ENCODE measurements at places on chromosomes 6 and 20.

GRCh38 chr6:129444683-129445082 lies 265.3 kb downstream of the ARHGAP18 start:
- DNase-seq: no peak

- DNase-seq: no peak
Measured at GRCh38 chr6:52728394-52728793, 34.9 kb downstream of the GSTA2 start.

GRCh38 chr20:53070706-53071392 lies 98.7 kb downstream of the TSHZ2 start:
- peak; percentile 34 for DNase-seq

- DNase-seq: peak; percentile 22
Measured at GRCh38 chr6:72704979-72705378, 83.1 kb downstream of the KCNQ5 start.

GRCh38 chr6:144588697-144589325 lies 303.7 kb downstream of the UTRN start:
- no peak for DNase-seq

DNA sequence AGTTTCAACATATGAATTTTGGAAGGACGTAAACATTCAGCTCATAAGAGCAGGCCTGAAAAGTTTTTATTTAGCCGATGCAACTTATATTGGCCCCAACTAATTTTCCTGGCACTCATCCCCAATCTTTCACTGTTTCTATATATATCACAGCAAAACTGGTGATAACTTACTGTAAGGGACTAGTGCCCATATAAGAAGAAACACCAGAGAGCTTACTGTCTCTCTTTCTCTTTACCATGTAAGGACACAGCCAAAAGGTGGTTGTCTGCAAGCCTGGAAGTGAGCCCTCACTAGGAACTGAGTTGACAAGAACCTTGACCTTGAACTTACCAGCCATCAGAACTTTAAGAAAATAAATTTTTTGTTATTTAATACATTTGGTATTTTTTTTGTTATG lies 807.4 kb upstream of the CITED2 start:
- no peak for DNase-seq

DNA sequence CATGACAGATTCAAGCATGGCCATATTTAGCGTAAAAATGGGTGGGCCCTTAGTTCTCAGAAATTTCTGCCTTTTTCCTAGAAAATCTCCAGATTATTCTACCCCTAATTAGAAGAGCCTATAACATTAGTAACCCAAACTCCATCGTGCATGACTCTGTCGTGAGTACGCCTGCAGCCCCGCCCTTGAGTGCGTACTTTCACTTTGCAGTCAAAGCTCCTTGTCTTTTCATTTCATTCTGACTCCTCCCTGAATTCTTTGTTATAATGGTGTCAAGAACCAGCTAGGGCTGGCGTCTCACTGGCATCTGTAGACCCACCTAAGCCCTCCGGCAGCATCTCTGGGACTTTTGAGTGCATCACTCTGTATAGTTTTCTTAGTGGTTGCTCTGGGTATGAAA lies 61.7 kb upstream of the NOX3 start:
- no peak for DNase-seq

GRCh38 chr6:11366934-11367637 lies 134.6 kb upstream of the NEDD9 start:
- no peak for DNase-seq

DNA sequence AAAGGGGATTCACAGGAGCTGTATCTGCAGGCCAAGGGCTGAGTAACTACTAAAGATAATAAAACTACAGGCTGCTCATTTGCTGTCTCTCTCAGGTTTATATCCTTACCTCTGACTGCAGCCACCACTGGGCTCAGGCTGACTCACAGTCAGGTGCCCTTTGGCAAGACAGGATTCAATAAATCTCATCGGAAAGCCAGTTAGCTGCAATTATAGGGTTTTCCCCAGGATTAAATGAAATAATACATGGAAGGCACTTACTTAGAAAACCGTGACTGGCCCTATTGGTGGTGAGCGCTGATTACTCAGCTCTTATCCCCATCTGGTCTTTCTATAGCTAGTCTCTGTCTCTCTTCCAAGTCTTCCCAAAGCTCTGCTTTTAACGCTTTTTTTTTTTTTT lies 26.4 kb downstream of the RMND1 start:
- no peak for DNase-seq

DNA sequence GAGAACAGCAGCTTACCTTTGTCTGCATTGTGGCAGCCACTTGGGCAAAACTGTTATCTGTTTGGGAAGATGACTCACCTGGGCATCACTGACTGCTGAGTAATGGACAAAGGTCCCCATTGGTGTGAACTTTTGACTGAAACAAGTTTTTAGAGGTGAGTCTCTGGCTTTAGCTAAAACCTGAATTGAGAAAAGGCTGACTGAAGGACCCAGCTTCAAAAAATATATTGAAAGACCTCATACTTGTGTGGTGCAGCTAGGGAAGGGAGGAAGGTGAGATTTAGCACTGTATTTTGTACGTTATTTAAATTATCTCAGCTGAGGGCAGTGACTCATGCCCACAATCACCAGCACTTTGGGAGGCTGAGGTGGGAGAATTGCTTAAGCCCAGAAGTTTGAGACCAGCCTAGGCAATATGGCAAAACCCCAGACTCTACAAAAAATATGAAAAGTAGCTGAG lies 4.5 kb upstream of the CITED2 start:
- no peak for DNase-seq

DNA sequence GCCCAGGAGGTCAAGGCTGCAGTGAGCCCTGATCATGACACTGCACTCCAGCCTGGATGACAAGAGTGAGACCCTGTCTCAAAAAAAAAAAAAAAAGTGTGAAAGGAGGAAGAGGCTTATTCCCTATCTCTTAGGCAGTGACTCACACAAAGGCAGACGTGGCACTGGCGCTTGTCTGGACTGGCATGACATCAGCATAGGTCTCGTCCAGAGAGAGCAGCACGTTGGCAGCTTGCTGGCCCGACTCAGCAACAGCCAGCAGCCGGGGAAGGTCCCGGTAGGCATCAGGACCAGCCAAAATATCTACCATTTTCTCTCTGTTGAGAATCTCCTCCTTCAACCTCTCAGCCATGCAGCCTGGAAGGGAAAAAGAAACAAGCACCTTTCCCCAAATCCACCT lies 14.1 kb downstream of the CDK5RAP1 start:
- DNase-seq: no peak

DNA sequence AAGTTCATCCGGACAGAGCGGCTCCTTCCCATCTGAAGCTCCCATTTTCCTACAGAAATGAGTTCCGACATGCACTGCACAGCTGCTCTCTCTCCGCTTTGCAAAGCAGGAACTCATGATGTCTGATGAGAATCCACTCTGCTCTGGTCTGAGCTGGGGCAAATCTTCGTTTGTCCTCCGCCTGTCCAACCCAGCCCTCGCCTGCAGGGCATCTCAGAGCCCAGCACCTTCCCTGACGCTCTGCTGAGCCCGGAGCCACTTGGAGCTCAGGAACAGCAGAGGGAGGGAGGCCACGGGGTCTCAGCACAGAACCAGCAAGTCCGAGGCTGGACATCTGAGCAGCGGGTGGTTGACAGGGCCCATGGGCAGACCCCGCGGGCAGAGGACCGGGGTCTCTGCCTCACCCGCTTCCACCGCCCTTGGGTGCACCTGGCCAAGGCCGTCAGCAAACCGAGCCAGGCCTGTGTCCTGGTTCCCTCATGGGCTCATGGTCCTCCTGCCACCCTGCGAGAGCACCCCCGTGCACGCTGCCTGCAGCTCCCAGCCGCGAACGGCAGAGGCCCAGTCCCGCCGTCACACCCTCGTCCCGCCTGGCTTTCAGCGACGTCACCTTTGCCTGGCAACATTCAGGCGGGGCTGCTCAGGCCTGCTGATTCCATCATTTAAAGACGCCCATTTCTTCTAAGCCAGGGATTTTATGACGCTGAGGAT lies 78.5 kb upstream of the BHLHE23 start:
- no peak for DNase-seq

- DNase-seq: no peak
Measured at GRCh38 chr6:165119231-165120020, 190.0 kb downstream of the C6orf118 start.

GRCh38 chr6:151181706-151182363 lies 57.9 kb upstream of the AKAP12 start:
- no peak for DNase-seq

- DNase-seq: no peak
Measured at GRCh38 chr6:8865451-8865850, 430.1 kb upstream of the SLC35B3 start.

DNA sequence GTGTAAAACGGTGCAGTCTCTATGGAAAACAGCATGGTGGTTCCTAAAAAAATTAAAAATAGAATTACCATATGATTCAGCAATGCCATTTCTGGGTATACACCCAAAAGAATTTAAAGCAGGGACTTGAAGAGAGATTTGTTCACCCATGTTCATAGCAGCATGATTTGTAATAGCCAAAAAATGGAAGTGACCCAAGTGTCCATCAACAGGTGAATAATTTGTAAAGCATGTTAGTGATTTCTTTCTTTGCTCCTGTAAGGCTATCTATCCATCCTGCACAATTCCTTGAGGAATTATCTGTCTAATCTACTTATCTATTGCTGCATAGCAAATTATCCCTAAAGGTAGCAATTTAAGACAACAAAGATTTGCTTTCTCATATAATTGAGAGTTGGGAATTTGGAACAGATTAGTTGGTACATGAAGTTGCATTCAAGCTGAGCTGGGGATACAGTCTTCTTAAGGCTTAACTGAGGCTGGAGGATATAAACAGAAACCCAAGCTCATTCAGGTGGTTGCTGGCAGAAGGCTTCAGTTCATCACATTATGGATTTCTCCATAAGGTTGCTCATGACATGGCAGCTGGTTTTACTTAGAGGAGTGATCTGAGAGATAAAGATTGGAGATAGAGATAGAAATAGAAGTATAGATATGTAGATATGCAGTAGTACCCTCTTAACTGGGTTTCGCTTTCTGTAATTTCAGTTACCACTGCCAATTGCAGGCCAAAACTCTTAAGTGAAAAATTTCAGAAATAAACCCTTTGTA lies 62.0 kb downstream of the IL22RA2 start:
- DNase-seq: no peak

GRCh38 chr6:140879946-140880345 lies 1252.8 kb upstream of the GJE1 start:
- peak; percentile 35 for DNase-seq

DNA sequence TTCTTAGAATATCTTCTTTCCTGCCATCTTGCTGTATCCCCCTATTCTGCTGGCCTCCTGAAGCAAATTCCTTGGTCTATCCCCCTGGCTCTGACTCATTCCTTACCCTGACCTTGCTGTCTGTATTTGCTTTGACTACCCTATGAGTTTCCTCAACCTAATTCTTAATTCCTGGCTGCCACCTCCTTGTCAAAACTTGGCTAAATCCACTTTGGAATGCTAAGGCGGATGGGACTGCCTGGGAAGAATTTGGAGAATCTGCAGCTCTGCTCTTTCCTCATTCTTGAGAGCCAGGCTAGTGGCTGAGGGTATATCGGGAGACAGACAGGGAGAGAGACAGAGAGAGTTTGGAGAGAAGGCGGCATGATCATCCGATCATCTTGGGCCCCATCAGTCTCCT lies 24.4 kb downstream of the CAP2 start:
- no peak for DNase-seq

- no peak for DNase-seq
Measured at GRCh38 chr6:163947276-163947675, 532.8 kb downstream of the QKI start.

GRCh38 chr6:168016721-168017525 lies 19.5 kb downstream of the KIF25 start:
- DNase-seq: no peak

DNA sequence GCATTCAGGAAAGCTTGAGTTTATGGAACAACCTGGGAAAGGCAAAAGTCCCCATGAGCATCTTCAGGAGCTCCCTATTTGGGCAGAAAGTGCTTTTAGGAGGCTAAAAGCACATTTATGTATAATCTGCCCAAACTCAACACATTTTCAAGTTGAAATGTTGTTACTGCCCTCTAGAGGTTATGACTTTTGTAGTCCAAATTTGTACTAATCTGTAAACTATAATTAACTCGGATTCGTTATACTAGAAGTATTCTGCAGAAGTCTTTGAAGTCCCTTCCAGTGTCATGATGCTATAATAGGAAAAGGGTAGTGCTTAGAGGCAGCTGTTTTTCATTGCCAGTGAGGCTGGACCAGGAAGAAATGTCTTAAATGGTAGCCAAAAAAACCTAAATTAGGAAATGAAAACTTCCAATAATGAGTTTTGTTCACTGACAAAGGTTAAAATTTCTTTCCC lies 44.8 kb upstream of the EMILIN3 start:
- DNase-seq: peak; percentile 7

DNA sequence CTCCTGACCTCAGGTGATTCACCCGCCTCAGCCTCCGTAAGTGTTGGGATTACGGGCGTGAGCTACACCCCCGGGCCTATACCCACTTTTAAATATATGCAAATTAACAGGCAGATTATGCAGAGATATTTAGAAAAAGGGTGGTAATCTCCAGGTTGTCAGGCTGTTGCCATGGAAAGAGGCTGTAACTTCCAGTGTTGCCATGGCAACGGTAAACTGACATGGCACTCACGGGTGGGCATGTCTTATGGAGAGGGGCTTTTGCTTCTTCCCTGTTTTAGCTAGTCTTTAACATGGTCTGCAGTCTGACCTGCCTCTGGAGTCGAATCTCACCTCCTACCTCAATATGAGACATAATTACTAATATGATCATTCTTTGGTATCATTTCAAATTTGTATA lies 44.9 kb downstream of the ZNF334 start:
- no peak for DNase-seq

DNA sequence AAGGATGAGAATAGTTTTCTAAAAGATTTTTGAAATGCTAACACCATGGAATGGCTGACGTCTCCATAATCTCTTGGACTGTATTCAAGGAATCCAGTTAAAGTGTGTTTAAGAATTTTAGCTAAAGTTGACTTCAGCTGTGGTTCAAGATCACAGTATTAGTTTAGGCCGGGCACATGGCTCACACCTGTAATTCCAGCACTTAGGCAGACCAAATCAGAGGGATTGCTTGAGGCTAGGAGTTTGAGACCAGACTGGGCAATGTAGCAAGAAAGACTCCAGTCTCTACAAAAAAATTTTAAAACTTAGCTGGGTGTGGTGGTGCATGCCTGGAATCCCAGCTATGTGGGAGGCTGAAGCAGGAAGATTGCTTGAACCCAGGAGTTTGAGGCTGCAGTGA lies 68.2 kb downstream of the RFPL4B start:
- DNase-seq: no peak

GRCh38 chr20:50020288-50020687 lies 37.5 kb downstream of the SNAI1 start:
- DNase-seq: no peak

DNA sequence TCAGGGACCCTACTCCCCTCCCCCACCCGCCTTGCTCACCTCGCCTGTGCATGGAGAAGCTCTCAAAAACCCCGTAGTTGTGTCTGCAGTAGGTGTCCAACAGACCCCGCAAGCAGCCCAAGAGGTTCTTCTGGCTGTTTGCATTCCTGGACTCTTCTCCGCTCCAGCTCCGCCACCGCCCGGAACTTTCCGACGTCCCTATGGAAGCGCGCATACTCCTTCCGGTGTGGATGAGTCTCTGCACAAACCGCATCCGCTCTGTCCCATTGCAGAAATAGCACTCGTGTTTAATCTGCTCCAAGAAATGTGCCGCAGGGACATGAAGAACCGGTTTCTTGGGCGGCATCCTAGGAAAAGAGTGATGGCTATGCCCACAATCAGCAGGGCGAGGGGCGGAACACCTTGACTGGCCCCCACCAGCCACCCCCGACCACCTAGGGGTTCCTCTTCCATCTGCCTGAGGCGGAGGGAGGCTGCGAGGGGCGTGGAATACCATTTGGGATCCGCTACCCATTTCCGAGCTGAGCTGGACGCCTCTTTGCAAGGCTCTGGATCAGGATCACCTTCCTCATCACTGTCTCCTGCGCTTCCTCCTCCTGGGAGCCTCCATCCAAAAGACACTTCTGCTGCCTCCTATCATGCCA lies 20.2 kb downstream of the HLA-DRA start:
- DNase-seq: no peak

All from NCI-H69 (cell line).